ENCODE measurements at places on chromosomes 6 and 20. TPM values are rescaled to one million over a fixed set of nuclear protein-coding genes. Genes with fewer than 3 reads are reported as not detected.

DNA sequence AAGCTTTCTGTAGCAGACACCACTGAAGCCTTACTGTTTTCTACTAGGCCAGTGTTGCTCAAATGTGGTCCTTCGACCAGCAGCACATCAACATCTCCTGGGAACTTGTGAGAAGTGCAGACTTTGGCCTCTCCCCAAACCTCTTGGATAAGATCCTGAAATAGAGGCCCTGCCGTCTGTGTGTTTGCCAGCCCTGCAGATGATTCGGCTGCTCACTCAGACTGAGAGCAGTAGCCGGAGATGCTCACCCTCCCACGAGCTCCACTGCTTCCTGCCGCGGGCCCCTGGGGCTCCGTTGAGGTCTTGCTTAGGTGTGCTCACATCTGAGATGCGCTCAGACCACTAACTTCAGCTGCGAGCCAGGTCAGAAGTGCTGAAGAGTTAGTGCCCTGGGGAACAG lies 129.5 kb upstream of the SSTR4 start:
- DNase-seq = no peak

DNA sequence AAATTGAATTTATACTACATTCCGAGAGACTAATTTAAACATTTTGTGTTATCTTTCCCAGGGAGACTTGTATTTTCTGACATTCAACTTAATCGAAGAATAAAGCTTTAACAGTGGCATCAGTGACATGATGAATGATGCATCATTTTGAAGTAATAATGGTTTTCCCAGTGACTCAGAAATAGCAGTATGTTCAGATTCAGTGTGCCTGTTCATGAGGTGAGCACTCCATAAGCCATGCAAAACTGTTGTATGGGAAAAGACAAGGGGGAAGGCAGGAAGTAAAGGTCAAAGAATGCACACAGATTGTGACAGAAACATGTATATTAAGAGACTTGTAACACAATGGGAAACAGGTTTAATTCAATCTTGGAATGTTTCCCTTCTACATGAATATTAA lies 1348.2 kb upstream of the GJE1 start:
- DNase-seq = no peak

DNA sequence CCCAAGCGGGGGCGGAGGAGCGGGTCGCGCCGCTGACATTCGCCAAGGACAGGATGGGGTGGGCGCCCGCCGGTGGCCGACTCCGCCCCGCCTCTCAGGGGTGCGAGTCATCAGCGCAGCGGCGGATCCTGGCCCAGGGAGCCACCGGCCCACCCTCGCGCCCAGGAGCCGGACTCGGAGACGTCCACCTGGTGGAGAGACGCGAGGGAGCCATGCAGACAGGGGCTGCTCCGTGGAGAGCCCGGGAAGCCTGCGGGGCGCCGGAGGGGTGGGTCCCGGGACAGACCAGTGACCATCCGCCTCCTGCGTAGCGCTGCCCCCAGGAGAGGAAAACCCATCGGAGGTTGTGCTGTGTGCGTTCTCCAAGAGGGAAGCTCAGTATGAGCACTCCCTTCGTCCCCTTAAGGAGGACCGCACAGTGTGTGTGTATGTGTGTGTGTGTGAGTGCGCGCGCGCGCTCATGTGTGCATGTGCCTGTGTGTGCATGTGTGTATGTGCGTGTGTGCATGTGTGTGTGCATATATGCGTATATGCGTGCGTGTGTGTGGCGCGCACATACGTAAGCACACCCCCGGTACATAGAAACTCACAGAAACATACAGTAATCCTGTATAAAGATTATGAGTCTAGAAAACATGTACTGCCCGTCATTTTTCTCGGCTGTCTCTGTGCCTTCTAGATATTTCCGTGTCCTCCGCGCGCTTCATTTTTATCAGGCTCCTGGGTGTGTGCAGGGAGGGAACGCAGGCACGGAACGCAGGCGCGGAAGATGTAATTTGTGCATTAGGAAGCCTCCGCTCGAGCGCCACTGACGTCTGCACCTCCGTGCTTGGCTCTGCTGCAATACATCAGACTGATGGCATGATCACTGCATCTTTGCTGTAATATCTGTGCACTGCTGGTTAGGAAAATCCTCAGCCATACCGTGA lies 158.9 kb downstream of the TBXT start:
- DNase-seq = no peak

DNA sequence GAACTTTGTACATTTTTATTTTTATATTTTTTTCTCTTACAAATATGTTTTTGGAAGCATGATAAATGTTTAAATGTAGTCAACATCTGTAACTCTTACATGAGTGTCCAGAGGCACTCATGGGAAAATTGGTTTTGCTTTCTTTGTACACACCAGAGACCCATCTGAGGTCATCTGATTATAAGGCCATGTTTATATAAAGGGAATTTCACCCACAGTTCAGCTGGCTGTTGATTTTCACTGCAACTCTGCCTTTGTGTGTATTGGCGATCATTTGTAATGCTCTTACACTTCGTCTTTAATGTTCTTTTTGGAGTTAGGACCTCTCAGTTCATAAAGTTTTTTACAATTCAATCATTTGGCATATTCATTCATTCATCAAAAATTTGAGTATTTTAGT lies 28.1 kb downstream of the RIOK1 start:
- no peak for DNase-seq

- DNase-seq = no peak
These were observed 249.8 kb upstream of the PRDM1 start for GRCh38 chr6:105836379-105836778.

DNA sequence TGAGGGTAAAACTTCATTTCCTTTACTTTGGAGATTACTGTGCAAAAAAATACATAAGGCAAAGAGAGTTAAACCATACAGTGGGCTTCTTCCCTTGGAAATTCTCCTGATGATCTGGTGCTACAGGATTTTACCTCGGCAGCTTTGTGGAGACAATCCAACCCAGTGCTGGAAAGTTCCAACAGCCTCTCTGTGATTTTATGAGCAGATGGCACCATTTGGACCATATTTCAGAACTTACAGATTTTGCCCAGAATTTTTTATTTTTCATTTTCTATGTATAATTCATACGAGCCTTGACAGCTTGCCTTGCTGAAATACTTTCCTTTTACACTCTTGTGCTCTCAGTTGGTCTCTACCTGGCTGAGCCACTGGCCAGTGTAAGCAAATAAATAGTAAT lies 43.3 kb upstream of the TNFRSF21 start:
- no peak for DNase-seq

FRK gene
- total RNA-seq = 0.13 TPM

DNA sequence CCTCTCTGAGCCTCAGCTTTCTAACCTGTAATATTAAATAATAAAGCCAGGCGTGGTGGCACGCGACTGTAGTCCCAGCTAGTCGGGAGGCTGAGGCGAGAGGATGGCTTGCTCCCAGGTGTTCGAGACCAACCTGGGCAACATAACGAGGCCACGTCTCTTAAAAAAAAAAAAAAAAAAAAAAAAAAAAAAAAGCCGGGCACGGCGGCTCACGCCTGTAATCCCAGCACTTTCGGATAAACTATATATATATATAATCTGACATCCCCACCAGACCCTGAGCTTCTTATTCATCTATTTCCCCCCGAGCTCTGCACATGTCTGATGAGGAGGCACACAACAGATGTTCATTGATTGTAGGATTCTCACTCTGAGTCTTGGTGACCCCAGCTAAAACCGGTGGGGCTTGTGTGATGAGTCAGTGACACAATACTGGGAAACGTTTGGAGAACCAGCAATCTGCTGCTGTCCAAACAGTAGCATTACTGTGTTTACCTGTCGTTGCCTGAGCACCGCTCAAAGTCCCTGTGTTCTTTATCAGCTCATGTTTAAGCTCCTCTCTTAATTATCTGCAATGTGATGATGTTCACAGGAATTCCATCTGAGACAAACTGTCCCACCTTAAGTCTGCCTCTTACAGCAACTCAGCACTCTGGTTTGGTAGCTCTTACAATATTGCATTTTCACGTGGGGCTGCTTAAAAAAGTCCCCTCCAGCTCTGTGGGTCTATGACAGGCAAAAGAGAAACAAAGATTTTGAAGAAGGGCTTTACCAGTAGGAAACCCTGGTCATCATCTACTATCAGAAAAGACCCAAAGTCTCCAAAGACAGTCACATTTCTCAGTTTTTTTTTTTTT lies 1.0 kb upstream of the SPATA2 start:
- peak; percentile 62 for DNase-seq

DNA sequence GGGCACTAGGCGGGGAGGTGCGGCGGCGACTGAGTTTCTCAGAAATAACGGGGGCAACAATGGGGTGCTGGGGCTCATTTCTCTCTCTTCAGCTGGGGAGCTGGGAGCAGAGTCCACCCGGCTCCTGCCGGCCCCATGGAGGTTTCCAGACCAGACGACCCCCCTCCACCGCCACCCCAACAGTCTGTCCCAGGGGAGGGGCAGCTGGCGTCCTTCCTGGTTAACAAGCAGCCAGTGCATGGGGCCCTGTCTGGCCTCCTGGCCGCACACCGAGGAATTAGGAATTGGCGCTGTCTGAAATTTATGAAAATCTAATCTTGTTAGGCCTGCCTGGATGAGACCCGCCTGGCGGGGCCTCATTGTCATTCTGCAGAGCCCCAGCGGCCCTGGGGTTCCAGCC lies 42.4 kb downstream of the PMEPA1 start:
- DNase-seq = no peak

GRCh38 chr6:116111552-116112528 lies 11.2 kb downstream of the NT5DC1 start:
- DNase-seq = peak; percentile 45

ADGRF5 gene
- 107 TPM for total RNA-seq

- no peak for DNase-seq
These were observed 36.2 kb upstream of the CCDC167 start for GRCh38 chr6:37535759-37536490.

DNA sequence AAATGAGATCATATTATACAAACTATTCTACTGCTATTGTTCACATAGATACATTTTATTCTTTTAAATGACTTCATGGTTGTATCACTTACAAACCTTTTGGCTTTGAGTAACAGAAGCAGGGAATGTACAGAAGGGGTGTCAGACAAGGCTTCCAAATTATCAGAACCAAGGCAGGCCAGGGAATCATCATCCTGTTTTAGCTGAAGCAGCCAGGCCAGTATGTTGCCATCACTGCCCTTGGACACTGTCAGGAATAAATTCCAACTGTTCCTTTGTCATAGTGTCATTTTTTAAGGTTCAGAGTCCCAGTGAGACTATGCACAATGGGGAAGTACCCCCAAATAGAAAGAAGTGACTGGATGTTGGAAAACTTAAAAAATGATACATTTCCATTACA lies 23.1 kb upstream of the PKIG start:
- DNase-seq = no peak

Data from dermis microvascular lymphatic vessel endothelial cell (primary cell).